ENCODE measurements at places on chromosomes 13 and 19.

DNA sequence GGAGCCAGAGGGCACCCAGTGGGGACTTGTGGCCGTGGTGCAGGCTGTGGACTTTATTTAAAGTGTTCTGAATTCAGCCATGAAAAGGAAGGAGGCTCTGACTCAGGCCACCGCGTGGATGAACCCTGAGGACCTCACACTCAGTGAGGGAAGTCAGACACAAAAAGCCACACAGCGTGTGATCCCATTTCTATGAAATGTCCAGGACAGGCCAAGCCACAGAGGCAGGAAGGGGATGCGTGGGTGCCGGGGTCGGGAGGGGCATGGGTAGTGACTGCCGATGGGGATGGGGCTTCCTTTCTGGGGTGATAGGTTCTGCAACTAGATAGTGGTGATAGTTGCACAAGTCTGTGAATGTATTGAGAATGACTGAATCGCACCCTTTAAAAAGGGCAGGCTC, 8.7 kb upstream of the ZBTB7A start:
- no peak for DNase-seq

GRCh38 chr19:10155839-10156238, 36.1 kb upstream of the EIF3G start:
- no peak for DNase-seq

GRCh38 chr13:40269086-40269485, 397.4 kb downstream of the FOXO1 start:
- no peak for DNase-seq

GRCh38 chr13:93788456-93788855, 561.8 kb downstream of the GPC6 start:
- DNase-seq, result no peak

DNA sequence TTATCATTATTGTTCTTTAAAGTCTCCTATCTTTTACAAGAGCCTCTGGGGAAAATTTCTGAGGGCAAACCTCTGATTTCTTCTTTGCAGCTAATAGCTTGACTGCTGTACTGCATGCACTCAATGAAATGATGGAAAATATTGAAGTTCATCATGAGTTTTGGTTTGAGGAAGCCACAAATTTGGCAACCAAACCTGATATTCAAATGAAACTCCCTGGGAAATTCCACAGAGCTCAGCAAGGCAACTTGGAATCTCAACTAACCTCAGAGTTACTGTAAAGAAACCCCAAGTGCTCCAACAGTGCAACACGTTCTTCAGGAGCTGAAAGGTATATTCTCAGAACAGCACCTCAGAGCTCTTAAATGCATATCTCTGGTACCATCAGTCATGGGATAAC, 14.2 kb upstream of the RNF6 start:
- no peak for DNase-seq

DNA sequence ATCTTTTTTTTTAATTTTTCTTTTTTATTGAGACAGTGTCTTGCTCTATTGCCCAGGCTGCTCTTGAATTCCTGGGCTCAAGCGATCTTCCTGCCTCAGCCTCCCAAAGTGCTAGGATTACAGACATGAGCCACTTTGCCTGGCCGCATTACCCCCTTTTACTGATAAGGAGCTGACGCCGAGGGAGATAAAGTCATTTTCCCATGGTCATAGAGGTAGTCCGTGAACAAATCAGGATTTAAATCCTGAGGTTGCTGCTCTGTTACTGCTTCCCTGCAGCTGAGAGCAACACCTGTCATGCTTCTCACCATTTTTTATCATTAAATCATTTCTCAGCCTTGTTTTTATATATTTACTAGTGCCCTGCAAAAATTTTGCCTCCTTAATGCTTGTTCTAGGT, 7.4 kb downstream of the CYSLTR2 start:
- no peak for DNase-seq

DNA sequence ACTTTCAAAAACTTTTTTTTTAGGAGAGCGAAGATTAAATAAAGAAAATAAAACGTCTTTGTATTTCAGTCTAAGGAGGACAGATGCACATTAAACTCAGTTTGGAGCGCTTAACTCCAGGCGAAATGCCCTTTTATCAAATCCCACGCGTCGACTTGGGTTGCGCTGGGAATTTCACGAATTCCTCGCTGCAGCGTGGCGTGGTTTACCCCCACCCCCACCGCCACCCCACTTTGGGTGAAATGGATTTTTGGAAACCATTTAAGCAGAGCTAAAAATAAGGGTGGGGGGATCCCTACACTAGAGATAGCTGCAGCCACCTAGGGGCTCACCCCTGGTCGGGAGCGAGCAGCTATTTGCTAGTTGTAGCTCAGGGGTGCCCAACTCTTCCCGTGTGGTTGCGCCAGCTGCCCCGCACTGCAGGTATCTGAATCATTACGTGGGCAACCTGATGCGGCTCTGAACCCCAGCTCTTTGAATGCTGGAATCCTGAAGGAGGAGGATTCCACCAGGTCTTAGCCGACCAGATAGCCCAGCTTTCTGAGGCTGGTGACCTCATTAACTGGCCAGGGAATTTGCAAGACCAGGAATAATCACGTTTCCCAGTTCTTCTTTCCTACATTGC, 6.5 kb upstream of the TSHZ3 start:
- DNase-seq, result no peak

GRCh38 chr13:22773465-22773864, 407.3 kb upstream of the SGCG start:
- DNase-seq, result no peak

- DNase-seq, result no peak
Measured at GRCh38 chr13:41428155-41428554, 29.2 kb upstream of the RGCC start.

DNA sequence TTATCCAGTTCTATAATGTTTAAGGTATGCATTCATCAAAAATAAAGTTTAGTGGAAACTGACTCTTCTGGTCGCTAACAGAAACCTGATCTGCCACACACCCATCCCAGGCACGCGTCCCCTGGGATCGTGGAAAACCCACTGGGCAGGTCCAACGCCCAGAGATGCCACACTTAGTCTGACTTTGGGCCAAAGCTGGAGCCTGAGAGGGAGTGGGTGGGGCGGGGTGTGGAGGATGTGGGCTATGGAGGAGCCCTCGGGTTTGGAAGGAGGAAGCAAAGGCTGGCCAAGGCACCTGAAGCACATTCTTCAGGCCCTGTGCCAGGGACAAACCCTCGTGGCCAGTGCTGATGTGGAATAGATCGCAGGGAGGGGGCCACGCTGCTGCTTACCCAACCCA, 2.5 kb downstream of the IGFL1 start:
- DNase-seq, result no peak

DNA sequence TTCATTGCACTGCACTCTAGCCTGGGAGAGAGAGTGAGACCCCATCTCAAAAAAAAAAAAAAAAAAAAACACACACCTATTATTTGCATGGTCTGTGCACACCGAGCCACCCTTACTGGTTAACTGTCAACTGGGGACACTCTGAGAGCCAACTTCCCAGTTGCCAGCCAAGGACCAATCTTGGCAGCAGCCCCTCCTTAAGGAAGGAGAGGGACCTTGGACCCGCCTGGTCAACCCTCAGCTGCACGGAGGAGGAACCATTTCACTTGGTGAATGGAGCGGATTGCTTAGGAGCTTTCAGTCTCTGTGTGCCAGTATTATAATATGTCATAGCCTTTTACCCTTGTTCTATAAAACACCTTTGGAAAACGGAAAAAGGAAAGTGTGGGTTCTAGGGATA, 24.9 kb downstream of the MICOS13 start:
- DNase-seq, result no peak
